ENCODE measurements at places on chromosomes 7 and 10.
A peak's percentile ranks its signal among the peaks of the same experiment; 100 is the strongest.

DNA sequence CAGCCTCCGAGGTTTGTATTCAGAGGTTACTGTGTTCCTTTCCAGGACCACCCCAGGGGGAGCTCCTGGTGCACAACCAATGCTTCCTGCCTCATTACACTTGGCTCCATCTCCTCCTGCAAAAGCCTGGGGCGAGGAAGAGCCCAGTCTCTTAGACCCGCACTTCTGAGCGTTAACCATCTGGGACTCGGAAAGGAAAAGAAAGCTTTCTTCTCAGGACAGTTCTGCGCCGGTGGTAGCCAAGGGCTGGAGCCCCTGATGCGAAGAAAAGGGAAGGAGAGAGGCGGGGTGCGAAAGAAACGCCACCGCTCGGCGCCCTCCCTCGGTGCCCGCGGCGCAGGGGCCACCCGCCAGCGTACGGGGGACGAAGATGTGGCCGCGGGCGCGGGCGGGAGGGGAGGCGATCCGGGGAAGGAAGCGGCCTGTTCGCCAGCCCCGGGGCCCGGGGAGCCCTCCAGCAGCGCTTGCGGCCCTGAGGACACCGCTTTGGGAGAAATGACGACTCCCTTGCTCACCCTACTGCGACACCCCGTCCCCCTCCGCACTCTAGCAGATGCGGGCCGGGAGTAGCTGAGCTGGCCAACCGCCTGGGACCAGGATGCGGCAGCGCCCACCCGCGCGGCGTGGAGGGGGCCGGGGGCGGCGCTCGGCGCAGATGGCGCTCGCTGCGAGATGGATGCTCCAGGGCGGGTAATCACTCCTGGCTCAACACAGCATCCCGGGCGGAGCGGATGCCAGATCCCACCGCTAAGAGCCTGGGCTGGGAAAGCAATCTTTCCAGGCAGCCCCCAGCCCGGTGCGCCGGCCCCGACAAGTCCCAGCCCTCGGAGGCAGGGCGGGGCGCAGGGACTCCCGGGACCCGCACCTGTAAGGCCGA lies 1.3 kb downstream of the NRCAM start:
- peaks cover 89% of the 10 kb centered on the region for H3K27me3 ChIP-seq
- H3K4me3 ChIP-seq: peak overlapping the region; percentile 61
- DNase-seq: no peak
- no peaks in the 10 kb centered on the region for H3K36me3 ChIP-seq
- peak overlapping the region; percentile 17 for H3K27ac ChIP-seq

GRCh38 chr10:104218751-104219150 lies 13.4 kb downstream of the CFAP43 start:
- no peak overlapping the region for H3K4me3 ChIP-seq
- no peaks in the 10 kb centered on the region for H3K27me3 ChIP-seq
- no peaks in the 10 kb centered on the region for H3K36me3 ChIP-seq
- H3K27ac ChIP-seq: no peak overlapping the region
- DNase-seq: no peak

DNA sequence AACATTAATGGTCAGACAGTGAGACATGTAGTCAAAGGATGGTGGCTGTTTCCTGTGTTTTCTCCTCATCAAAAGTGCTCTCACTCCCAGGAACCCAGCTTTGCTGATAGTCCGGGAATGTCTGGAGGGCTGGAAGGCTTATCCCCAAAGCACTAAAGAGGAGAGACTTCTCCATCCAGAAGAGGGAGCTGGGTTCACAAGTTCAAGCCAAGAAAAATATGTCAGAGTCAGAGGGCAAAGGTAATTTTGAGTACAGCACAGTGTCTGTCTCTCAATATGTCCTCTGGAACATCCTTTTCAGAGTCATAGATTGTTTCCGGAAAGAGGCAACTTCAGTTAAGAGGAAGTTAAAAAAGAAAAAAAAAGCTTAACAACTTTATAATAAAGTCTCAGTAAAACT lies 281.5 kb upstream of the PHYHIPL start:
- no peaks in the 10 kb centered on the region for H3K36me3 ChIP-seq
- no peak overlapping the region for H3K27ac ChIP-seq
- no peaks in the 10 kb centered on the region for H3K27me3 ChIP-seq

DNA sequence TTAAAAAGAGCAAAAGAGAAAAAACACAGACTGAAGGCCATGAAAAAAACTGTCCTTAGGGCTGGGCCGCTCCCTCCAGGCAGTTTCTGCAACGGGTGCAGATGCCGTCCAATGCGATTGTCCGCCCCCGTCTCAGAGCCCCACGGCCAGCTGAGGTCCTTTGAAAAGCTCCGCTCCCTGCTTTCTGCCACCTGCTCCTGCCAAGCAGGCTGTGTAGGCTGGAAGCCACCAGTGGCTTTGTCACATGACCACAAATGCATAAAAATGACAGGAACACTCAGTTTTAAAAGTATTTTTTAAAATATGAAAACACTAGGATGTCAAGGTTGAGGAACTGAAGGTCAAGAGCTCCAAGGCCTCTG lies 71.7 kb downstream of the AMZ1 start:
- peaks cover 23% of the 10 kb centered on the region for H3K4me1 ChIP-seq
- no peaks in the 10 kb centered on the region for H3K36me3 ChIP-seq
- no peak for DNase-seq
- H3K27me3 ChIP-seq: no peaks in the 10 kb centered on the region
- peak overlapping the region; percentile 88 for H3K27ac ChIP-seq

- no peak for DNase-seq
- H3K36me3 ChIP-seq: no peaks in the 10 kb centered on the region
- peak overlapping the region; percentile 67 for H3K4me3 ChIP-seq
- peak overlapping the region; percentile 95 for H3K27ac ChIP-seq
- no peaks in the 10 kb centered on the region for H3K27me3 ChIP-seq
Measured at GRCh38 chr10:72692744-72692993, 726 bp downstream of the MCU start.

GRCh38 chr7:105079348-105079747 lies 65.3 kb downstream of the KMT2E start:
- no peak for DNase-seq
- H3K36me3 ChIP-seq: peaks cover 100% of the 10 kb centered on the region
- no peaks in the 10 kb centered on the region for H3K4me1 ChIP-seq
- no peak overlapping the region for H3K4me3 ChIP-seq

DNA sequence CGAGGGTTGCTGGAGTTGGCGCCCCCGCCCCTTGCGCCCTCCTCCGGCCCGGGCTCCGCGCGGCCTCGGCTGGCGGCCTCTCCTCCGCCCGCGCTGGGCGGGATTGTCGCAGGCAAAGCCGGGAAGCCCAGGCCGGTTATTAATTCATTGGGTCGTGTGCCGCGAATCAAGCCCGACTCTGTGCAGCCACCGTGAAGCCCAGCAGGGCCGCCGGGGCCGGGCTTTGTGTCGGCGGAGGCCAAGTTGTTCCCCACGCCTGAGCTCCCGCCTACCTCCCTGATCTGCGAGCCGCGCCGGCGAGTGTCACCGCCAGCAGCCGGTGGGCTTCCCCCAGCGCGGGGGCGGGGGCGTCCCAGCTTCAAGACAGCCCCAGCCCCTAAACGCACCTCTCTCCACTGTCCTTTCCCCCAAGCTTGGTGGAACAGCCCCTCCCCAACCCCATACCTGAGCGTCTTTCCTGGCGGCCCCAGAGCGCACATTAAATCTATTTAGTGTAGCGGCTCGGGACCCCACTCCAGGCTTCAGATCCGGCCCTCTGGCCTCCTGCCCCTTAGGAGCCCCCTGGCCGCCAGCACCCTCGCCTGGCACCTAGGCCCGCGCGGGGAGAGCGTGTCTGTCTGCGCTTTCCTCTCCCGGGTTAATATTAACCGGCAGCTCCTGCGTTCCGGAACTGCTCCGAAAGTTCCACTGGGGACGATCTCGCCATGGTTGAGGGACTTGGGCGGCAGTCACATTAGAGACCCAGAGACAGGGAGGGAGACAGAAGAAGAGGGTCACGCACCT lies 3.5 kb downstream of the SHH start:
- peaks cover 51% of the 10 kb centered on the region for H3K4me1 ChIP-seq
- no peak for DNase-seq

DNA sequence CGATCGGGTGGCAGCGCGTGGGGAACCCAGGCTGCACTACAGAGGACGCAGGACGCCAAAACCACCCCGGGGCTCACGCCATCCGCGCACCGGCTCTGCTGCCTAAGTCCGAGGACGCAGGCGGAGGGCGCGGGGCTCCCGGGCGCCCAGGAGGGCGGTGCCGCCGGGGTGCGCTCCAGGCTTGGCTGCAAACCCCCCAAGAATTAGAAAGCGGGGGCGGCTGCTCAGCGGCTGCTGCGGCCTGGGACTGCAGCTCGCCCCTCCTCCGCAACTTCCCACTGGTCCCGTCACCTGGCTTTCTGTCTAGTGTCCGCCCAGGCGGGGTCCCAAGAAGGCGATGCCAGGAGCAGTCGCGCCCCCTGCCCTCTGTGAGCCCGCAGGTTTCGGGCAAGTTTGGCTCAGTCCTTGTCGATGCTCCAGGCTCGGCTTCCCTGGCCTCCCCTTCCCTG lies 1.7 kb upstream of the POU6F2 start:
- H3K4me3 ChIP-seq: no peak overlapping the region
- DNase-seq: no peak
- no peaks in the 10 kb centered on the region for H3K36me3 ChIP-seq
- H3K27ac ChIP-seq: no peak overlapping the region
- H3K27me3 ChIP-seq: peaks cover 27% of the 10 kb centered on the region

- H3K27me3 ChIP-seq: no peaks in the 10 kb centered on the region
- DNase-seq: no peak
- no peaks in the 10 kb centered on the region for H3K36me3 ChIP-seq
Measured at GRCh38 chr10:31101123-31101522, 69.5 kb upstream of the ZNF438 start.

GRCh38 chr10:77687621-77688020 lies 50.0 kb upstream of the KCNMA1 start:
- no peaks in the 10 kb centered on the region for H3K4me1 ChIP-seq
- H3K27ac ChIP-seq: no peak overlapping the region
- H3K36me3 ChIP-seq: no peaks in the 10 kb centered on the region
- no peak overlapping the region for H3K4me3 ChIP-seq

GRCh38 chr7:5997210-5997808 lies 11.5 kb downstream of the PMS2 start:
- no peak overlapping the region for H3K4me3 ChIP-seq
- H3K27me3 ChIP-seq: no peaks in the 10 kb centered on the region
- DNase-seq: no peak
- peaks cover 31% of the 10 kb centered on the region for H3K36me3 ChIP-seq
- no peak overlapping the region for H3K27ac ChIP-seq

DNA sequence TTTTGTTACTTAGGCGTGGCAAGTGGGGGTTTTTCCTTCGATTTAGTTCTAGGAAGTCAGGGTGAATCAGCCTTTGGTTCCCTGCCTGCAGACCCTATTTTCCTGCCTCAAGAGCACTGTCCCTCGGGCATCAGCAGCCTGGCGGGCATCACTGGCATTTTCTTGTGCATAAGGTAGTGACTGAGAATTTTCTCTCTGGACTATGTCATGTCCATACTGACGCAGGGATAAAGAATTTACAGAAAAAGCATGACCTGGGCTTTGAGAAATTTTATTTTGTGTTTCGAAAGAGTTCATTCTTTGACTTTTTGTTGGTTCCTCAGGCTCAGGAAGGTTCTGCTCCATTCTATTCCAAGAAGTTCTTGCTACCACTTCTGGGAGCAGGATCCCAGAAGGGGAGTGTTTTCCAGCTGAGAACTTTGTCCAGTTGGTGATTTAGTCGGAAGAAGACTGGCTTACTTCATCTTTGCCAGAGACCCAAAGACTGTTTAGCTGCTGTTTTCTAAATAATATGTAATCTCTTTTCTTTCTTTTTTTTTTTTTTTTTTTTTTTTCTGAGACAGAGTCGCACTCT lies 213.9 kb upstream of the SH2B2 start:
- no peaks in the 10 kb centered on the region for H3K4me1 ChIP-seq
- H3K27me3 ChIP-seq: no peaks in the 10 kb centered on the region
- no peaks in the 10 kb centered on the region for H3K36me3 ChIP-seq

DNA sequence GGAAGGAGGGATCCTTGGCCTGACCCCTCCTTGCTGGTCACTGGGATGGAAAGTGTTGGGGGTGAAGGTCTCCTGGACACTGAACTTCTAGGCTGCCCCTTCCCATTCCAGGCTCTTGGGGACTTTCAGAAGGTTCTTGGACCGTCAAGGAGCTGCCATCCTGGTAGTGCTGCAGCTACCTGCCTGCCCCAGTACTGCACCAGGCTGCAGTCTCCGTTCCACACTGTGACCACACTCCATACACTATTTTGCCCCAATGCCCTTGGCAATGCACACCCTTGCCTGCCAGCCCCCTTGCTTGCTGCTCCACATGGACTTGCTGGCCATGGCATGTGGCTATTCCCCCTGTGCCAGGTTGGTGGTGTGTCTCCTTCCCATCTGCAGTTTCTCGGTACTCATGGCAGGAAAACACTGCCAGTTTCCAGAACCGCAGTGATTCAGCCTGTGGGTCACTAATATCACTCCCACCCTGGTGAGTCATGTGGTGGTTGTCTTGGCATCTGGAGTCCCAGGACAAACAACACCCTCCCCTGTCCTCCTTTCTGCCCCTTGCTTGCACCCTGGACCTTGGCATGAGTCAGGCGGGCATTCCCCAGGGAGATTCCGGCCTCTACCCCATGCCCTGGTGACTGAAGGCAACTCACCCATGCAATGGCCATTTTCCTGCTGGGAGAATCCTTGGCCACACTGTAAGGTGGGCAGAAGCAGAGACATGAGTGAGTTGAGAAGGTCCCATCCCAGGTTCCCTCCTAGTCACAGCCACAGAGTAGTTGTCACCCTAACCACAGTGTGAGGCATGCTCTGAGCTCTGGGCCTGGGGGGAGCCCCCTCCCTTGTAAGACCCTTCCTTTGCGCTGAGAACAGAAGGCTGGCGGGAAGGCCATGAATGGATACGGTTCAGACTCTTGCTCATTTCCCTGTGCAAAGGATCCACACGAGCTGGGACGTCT lies 32.8 kb downstream of the GOLGA7B start:
- peaks cover 10% of the 10 kb centered on the region for H3K4me1 ChIP-seq
- no peak for DNase-seq
- H3K4me3 ChIP-seq: no peak overlapping the region
- no peak overlapping the region for H3K27ac ChIP-seq

- no peak overlapping the region for H3K27ac ChIP-seq
- H3K36me3 ChIP-seq: no peaks in the 10 kb centered on the region
- H3K4me1 ChIP-seq: peaks cover 21% of the 10 kb centered on the region
- H3K27me3 ChIP-seq: peaks cover 16% of the 10 kb centered on the region
- H3K4me3 ChIP-seq: no peak overlapping the region
Measured at GRCh38 chr10:3226960-3227744, 54.6 kb upstream of the PITRM1 start.

DNA sequence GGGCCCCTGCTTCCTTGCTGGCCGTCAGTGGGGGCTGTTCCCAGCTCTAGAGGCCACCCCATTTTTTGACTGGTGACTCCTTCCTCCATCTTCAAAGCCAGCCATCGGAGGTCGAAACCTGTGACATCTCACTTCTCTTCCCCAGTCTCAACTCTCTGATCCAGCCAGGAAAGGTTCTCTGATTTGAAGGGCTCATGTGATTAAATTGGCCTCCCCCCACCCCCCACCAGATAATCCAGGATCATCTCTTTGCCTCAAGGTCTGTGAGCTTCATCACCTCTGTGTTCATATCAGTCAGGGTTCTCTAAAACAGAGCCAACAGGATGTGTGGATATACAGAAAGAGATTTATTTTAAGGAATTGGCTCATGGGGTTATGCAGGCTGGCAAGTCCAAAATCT lies 5.6 kb upstream of the RAMP3 start:
- H3K27ac ChIP-seq: no peak overlapping the region
- H3K4me1 ChIP-seq: peaks cover 4% of the 10 kb centered on the region
- DNase-seq: no peak
- no peaks in the 10 kb centered on the region for H3K27me3 ChIP-seq
- H3K36me3 ChIP-seq: no peaks in the 10 kb centered on the region

- H3K4me1 ChIP-seq: no peaks in the 10 kb centered on the region
- no peak overlapping the region for H3K4me3 ChIP-seq
- no peak for DNase-seq
- no peak overlapping the region for H3K27ac ChIP-seq
- H3K27me3 ChIP-seq: no peaks in the 10 kb centered on the region
- H3K36me3 ChIP-seq: no peaks in the 10 kb centered on the region
Measured at GRCh38 chr7:131762753-131763152, 206.3 kb upstream of the PODXL start.

GRCh38 chr10:72009425-72010081 lies 45.4 kb downstream of the CHST3 start:
- H3K27ac ChIP-seq: peak overlapping the region; percentile 83
- H3K27me3 ChIP-seq: no peaks in the 10 kb centered on the region
- H3K4me3 ChIP-seq: peak overlapping the region; percentile 35
- H3K4me1 ChIP-seq: peaks cover 60% of the 10 kb centered on the region

All from esophagus squamous epithelium (tissue), 5 donors.